ENCODE measurements at places on chromosomes 12 and 14. TPM values are rescaled to one million over a fixed set of nuclear protein-coding genes. Genes with fewer than 3 reads are reported as not detected.

- DNase-seq: no peak
These were observed 30.7 kb downstream of the TMEM63C start for GRCh38 chr14:77212097-77212870.

- DNase-seq: no peak
These were observed 35.4 kb upstream of the LTA4H start for GRCh38 chr12:96070670-96071279.

DNA sequence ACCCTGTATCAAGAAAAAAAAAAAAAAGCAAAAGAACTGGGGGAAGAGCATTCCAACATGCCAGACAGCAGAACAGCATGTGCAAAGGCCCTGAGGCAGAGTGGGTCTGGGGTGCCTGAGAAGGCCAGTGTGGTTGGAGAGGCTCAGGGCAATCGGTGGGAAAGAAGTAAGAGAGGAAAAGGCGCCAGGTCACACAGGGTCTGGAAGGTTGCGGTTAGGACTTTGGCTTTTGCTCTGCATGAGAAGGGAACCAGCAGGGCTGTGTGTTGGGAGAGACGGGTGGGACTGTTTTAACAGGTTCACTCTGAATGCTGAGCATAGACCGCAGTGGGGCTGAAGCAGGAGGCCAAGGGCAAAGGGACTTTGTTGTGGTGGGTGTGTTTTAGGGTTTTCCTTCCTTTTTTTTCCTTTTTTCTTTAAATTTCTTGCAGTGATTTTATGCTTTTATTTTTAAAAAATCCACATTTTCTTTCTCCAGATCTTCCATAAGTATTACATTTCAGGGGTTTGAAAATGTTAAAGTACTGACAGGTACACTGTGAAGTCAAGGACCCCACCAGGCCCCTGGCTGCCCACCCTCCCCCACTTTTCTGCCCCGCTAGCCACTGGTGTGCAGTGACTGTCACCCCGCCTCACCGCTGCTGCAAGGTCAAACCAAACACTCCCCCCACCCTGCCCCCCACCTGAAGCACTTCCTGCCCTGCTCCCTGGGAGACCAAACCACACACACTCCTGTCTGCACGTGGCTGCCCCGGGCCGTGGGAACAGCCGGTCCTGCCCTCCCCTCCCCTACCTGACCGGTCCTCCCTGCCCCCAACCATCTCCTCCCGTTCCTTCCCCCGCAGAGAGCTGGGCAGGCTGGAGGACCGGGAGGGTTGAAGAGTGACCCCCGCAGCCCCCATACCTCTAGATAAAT lies 30.0 kb downstream of the DTX1 start:
- no peak for DNase-seq

GRCh38 chr14:75499084-75499875 lies 23.0 kb upstream of the BATF start:
- no peak for DNase-seq

Gene SERPINA10
- total RNA-seq: not detected

Gene TAS2R42
- not detected for total RNA-seq

Gene LARP4
- total RNA-seq: 22.3 TPM

Data from LHCN-M2 (cell line).